Panc1 (cell line): ENCODE measurements at places on chromosomes 11 and 22. TPM values are rescaled to one million over a fixed set of nuclear protein-coding genes. Genes with fewer than 3 reads are reported as not detected.

GPR137 gene
- 183 TPM for total RNA-seq

CADM1 gene
- 3.9 TPM for total RNA-seq

NLRP10 gene
- total RNA-seq, result not detected

SYT9 gene
- total RNA-seq, result 3.7 TPM

DNA sequence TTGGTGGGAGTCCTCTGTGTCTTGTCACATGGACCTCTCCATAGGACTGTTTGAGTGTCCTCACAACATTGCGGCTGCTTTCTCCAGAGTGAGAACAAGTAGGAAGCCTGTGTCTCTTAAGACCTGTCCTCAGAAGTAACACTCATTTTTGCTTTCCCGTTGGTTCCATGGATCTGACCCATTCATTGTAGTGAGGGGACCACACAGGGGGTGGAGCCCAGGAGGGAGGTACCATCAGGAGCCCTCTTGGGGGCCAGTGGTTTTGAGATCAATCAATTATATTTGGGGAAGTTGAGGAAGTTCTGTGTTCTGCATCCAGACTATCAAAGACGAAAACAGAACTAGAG is 5.4 kb upstream of the ELFN2 start:
- H3K4me1 ChIP-seq, result peaks cover 8% of the 10 kb centered on the region
- no peaks in the 10 kb centered on the region for H3K27me3 ChIP-seq
- no peaks in the 10 kb centered on the region for H3K36me3 ChIP-seq
- no peak overlapping the region for H3K4me3 ChIP-seq
- H3K27ac ChIP-seq, result no peak overlapping the region
- DNase-seq, result no peak

GRCh38 chr11:83648610-83649527 is 362.7 kb upstream of the CCDC90B start:
- no peaks in the 10 kb centered on the region for H3K4me1 ChIP-seq
- DNase-seq, result no peak
- no peak overlapping the region for H3K4me3 ChIP-seq
- H3K27ac ChIP-seq, result no peak overlapping the region
- peaks cover 5% of the 10 kb centered on the region for H3K27me3 ChIP-seq

- no peaks in the 10 kb centered on the region for H3K27me3 ChIP-seq
- H3K4me1 ChIP-seq, result peaks cover 12% of the 10 kb centered on the region
- no peaks in the 10 kb centered on the region; the same call in 1 of the 2 replicates for H3K36me3 ChIP-seq
- DNase-seq, result no peak
Measured at GRCh38 chr11:65311170-65311678, 3.4 kb upstream of the CDC42EP2 start.

DNA sequence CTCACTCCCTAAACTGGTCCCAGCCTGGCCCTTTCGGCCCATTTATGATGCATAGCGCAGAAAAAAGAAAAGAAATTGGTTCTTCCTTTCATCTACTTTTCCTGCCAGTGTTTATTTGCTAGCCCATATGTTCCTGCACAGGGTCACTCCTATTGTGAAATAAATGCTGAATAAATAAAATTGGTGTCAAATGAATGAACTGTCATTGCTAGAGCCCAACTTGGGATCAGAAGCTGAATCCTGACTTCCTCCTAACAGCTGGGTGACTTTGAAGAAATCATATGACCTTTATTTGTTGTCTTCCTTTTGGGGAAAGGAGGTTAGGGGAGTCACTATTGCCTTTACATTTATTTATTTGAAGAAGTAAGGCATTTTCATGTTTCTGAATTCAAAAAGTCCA is 92.0 kb downstream of the PRR5L start:
- DNase-seq, result no peak
- no peak overlapping the region for H3K4me3 ChIP-seq
- no peaks in the 10 kb centered on the region for H3K36me3 ChIP-seq
- no peak overlapping the region for H3K27ac ChIP-seq
- H3K27me3 ChIP-seq, result no peaks in the 10 kb centered on the region

GRCh38 chr11:111570796-111571195 is 30.3 kb downstream of the LAYN start:
- 0 out of 2 replicates have a peak, but pooled peaks cover 4% of the 10 kb centered on the region for H3K4me1 ChIP-seq
- no peaks in the 10 kb centered on the region for H3K36me3 ChIP-seq
- no peak for DNase-seq
- H3K4me3 ChIP-seq, result no peak overlapping the region

DNA sequence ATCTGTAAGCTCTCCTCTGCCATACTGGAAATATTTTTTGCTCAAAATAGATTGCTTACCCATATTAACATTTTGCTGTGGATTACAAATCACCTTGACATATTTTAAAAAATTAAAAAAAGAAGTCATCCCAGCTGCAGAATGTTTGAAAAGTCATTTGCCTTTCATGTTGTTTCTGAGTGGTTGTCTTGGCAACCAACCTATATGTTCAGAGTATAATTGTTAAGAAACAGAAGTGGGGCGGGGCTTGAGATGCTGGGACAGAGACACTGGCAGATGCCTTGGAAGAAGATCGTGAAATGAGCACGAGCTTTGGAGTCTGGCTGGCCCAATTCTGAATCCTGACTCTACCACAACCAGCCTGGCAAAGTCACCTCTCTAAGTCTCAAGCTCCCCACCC is 348.2 kb downstream of the LARGE1 start:
- DNase-seq, result no peak
- H3K36me3 ChIP-seq, result no peaks in the 10 kb centered on the region
- no peak overlapping the region for H3K4me3 ChIP-seq
- no peaks in the 10 kb centered on the region for H3K27me3 ChIP-seq
- no peaks in the 10 kb centered on the region for H3K4me1 ChIP-seq

GRCh38 chr11:12906501-12906900 is 102.6 kb upstream of the RASSF10 start:
- no peak overlapping the region for H3K27ac ChIP-seq
- no peak for DNase-seq
- H3K4me3 ChIP-seq, result no peak overlapping the region

GRCh38 chr11:94604482-94604881 is 37.3 kb downstream of the PIWIL4 start:
- no peak overlapping the region for H3K27ac ChIP-seq
- peaks cover 3% of the 10 kb centered on the region; the same call in 1 of the 2 replicates for H3K4me1 ChIP-seq
- no peak for DNase-seq
- H3K36me3 ChIP-seq, result no peaks in the 10 kb centered on the region

DNA sequence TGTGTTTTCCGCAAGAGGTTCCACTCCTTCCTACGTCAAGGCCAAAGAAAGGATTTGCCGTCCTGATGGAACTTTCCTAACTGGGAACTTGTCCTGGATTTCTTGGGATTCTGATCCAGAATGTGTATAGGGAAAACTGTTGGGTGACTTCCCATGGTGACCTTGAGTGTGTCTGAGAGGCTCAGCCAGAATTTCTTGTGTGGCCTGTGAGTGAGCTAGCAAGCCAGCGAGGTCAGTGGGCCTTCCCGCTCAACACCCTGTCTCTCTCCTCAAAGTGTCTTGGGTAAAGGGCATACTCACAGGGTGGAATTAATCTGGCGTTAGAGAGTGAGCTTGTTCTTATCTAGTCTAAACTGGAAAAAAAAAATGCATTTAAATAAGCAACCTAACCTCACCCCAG is 20.4 kb downstream of the ZNRF3 start:
- H3K4me1 ChIP-seq, result peaks cover 6% of the 10 kb centered on the region; the same call in 1 of the 2 replicates
- DNase-seq, result no peak
- H3K27ac ChIP-seq, result no peak overlapping the region
- H3K27me3 ChIP-seq, result no peaks in the 10 kb centered on the region
- H3K36me3 ChIP-seq, result no peaks in the 10 kb centered on the region

GRCh38 chr22:26601726-26602125 is 11.8 kb upstream of the TPST2 start:
- DNase-seq, result no peak
- H3K27ac ChIP-seq, result no peak overlapping the region
- H3K4me1 ChIP-seq, result no peaks in the 10 kb centered on the region
- H3K4me3 ChIP-seq, result no peak overlapping the region
- H3K36me3 ChIP-seq, result no peaks in the 10 kb centered on the region

GRCh38 chr11:122069707-122070360 is 46.2 kb downstream of the BLID start:
- no peak for DNase-seq
- no peak overlapping the region for H3K27ac ChIP-seq
- H3K4me1 ChIP-seq, result no peaks in the 10 kb centered on the region
- H3K36me3 ChIP-seq, result no peaks in the 10 kb centered on the region
- H3K4me3 ChIP-seq, result no peak overlapping the region

GRCh38 chr11:61912991-61913698 is 4.2 kb downstream of the RAB3IL1 start:
- H3K36me3 ChIP-seq, result no peaks in the 10 kb centered on the region
- H3K4me3 ChIP-seq, result no peak overlapping the region
- H3K4me1 ChIP-seq, result no peaks in the 10 kb centered on the region
- H3K27me3 ChIP-seq, result no peaks in the 10 kb centered on the region
- H3K27ac ChIP-seq, result no peak overlapping the region

- no peaks in the 10 kb centered on the region for H3K36me3 ChIP-seq
- H3K4me1 ChIP-seq, result no peaks in the 10 kb centered on the region
- DNase-seq, result no peak
Measured at GRCh38 chr11:17775507-17776211, 41.1 kb downstream of the KCNC1 start.

DNA sequence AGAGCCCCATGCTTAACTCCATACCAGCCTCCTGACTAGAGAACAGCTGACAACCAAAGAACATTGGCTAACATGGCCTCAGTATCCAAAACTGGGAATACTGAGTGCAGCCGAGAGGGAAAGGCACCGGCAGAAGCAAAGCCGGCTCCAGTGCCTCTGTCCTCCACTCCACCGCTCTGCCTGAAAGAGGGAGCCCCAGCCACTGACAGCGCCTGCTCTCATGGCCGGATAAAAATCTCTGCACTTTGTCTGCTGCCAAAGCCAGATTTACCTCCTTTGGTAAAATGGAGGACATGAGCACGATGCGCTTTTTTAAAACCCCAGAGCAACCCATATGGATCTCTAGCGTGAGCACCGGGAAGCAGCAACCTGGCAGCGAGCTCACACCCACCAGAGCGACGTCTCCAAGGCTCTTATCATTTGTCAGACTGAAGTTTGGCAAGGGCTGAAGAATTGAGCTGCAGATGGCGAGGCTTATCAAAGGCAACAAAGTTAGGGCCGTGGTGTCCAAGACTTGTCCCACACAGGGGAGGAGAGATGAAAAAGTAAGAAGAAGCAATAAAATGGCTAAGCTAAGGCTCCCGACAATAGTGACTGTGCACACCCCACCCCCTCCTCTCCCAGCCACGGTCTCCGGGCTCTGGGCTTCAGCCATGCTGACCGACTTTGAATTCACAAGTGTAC is 71.4 kb downstream of the EFCAB6 start:
- no peaks in the 10 kb centered on the region for H3K36me3 ChIP-seq
- H3K27me3 ChIP-seq, result no peaks in the 10 kb centered on the region
- H3K4me1 ChIP-seq, result no peaks in the 10 kb centered on the region

DNA sequence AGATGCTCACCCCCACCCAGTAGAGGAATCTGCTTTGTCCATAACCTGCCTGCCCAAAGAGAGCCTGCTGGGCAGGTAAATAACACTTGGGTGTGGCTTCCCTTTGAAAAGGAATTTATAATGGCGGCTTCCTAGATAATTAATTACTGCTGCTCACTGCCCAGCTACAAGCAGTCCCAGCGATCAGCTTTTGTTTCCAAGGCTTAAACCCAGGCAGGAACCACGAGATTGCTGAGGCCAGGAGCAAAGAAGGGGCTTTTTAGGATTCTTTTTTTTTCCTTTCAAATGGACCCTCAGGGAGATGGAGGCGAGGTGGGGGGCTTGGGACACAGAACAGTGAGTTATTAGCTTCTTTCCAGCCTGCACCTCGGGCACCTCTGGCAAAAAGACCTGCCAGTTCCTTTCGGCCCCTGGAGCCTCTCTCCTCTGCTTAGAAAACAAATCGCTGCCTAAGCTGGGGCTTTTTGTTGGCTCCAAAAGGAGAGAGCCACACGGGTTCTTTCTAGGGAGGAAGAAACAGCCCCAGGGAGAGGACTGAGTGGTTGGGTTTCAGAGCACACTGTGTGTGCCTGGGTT is 107.2 kb downstream of the TSPAN18 start:
- no peak for DNase-seq
- H3K27me3 ChIP-seq, result no peaks in the 10 kb centered on the region
- H3K4me1 ChIP-seq, result peaks cover 2% of the 10 kb centered on the region; the same call in 1 of the 2 replicates
- H3K4me3 ChIP-seq, result no peak overlapping the region
